NB4 (cell line): ENCODE measurements at places on chromosomes 5 and 9.

- no peak for DNase-seq
Measured at GRCh38 chr9:136153381-136154065, 34.8 kb upstream of the TMEM250 start.

- DNase-seq, result no peak
Measured at GRCh38 chr9:17906841-17907778, 328.2 kb downstream of the SH3GL2 start.

- no peak for DNase-seq
Measured at GRCh38 chr5:75046366-75047142, 5.8 kb downstream of the GCNT4 start.

- DNase-seq, result no peak
Measured at GRCh38 chr5:129698661-129699060, 49.2 kb upstream of the MINAR2 start.

DNA sequence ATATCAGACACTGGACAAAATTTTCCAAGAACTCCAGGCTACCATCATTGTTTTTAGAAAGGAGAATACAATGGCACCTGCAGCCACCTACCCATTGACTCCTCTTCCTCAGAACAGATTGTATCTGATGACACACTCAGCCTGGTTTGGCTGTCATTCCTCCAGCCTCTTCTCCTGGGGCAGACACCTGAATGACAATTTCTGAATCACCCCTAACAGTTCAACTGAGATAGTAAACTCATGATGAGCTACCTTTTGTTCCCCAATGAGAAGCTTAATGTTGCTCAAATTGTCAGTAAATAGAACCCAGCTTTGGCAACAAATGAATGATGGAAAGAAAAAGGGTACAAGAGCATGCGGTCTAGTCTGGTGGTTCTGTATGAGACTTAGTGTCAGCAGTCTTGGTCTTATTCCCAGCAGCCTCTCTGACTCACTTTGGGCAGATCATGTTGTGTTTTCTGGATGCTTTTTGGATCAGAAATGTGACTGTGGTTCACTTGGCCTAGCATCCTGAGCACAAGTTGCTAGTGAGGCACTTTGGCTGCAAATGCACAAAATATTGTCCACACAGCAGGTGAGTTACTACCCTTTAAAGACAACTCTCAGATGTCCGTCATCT, 78.3 kb downstream of the MAMDC2 start:
- no peak for DNase-seq

DNA sequence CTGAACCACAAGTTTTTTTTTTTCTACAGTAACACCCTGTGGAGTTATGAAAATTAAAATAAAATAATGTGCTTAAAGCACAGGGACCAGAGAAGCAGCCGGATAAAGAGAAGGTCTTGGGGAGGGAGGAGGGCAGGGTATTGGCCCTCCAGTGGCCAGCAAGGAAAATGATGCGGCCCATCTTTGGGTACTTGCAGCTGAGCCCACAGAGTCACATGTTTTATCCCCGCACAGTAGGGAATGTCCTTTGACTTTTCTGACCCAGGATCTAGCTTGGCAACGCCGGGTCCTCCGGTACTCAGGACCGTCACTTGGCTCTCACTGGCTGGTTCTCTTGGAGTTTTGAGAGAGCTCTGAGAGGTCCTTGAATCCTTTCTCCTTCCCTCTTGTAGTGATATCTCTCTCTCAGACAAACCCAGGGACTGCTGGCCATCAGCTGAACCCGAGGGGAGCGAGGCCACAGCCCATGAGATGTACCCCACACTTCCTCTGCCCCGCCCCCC, 35.3 kb upstream of the HSPA9 start:
- DNase-seq, result peak; percentile 10

GRCh38 chr5:108727651-108728565, 19.8 kb upstream of the FER start:
- peak; percentile 91 for DNase-seq

GRCh38 chr9:84808416-84808815, 138.9 kb downstream of the NTRK2 start:
- DNase-seq, result no peak

- no peak for DNase-seq
Measured at GRCh38 chr9:23887781-23888180, 61.7 kb upstream of the ELAVL2 start.

DNA sequence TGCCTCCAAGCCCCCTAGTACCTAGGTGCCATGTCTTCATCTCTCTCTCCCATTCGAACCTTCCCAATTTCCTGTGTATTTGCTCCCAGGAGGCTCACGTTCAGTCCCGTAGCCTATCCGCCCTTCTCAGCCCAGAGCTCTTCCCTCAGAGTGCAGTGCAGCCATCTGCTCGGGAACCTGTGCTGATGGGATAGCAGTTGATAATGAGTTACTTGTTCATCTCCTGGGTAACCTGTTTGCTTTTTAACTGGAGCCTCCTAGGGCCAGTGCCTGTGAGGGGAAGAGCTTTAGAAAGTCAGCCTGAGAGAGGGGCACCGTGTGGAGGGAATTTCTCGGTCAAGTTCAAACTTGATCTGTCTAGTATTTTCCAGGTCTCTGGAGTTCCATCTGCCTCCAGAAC, 229.8 kb upstream of the IL12B start:
- no peak for DNase-seq

GRCh38 chr5:119275601-119276173, 80.1 kb upstream of the TNFAIP8 start:
- peak; percentile 62 for DNase-seq

GRCh38 chr5:124909734-124910133, 163.3 kb upstream of the ZNF608 start:
- no peak for DNase-seq

GRCh38 chr9:27437652-27438373, 86.3 kb upstream of the IFNK start:
- no peak for DNase-seq

DNA sequence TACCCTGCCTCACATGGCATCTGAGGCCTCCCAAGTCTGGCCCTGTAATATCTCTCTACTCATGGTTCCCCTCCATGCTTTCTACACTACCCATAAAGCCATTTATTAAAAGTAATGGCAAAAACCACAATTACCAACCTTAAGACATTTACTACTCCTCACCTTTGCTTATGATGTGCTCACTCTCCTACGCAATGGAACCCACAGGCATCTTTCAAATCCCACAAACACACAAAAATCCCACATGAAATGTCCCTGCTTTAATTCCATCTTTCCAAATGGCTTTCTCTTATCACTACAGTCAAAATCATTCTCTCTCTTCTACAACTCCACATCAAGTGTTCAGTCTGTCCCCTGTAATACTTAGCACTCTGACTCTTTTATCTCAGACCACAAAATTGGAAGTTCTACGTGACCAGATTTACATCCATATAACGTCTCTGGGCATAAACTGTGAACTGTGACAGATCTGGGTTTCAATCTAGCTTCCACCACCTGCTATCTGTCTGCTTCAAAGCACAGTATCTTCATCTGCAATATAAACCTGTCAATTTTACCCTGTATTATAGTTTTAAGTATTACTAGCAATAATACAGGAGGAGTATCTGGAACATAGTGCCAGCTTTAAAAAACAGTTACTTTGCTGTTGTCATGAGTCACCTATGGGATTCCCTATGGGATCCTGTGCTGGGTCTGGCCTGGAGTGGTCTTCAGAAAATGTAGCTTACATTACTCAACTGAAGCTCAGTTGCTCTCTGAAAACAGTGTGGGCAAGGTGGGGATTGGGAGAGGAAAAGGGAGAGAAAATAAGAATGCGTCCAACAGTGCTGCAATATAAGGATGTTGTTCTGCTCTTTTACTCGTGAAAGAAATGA, 137.1 kb upstream of the TRIM32 start:
- no peak for DNase-seq
